ENCODE measurements at places on chromosomes 7 and 10.

GRCh38 chr7:152862856-152863255 lies 103.3 kb downstream of the ACTR3B start:
- no peak overlapping the region for H3K27ac ChIP-seq
- DNase-seq = no peak
- no peaks in the 10 kb centered on the region for H3K4me1 ChIP-seq
- H3K4me3 ChIP-seq = no peak overlapping the region

GRCh38 chr10:88205842-88206446 lies 342.5 kb downstream of the PTEN start:
- H3K4me1 ChIP-seq = peaks cover 2% of the 10 kb centered on the region
- H3K27ac ChIP-seq = no peak overlapping the region
- H3K36me3 ChIP-seq = no peaks in the 10 kb centered on the region
- no peak overlapping the region for H3K4me3 ChIP-seq
- H3K27me3 ChIP-seq = no peaks in the 10 kb centered on the region

DNA sequence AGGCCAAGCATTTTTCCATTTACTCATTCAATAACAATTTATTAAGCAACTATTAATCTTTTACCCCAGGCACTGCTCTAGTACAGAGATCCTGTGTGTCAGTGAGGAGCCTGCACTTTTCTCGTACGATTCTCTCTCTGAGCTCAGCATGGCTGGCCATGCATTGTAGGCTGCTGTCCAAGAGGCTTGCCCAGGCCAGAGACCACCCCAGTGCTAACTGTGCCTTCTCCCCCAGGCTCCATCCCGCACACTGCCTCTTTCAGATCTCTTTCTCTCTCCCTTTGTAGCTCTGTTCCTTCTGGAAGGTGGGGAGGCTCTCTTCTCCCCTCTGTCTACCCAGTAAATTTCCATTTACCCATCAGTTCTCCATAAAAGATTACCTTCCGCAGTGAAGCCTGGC lies 101.0 kb upstream of the IKZF1 start:
- H3K36me3 ChIP-seq = no peaks in the 10 kb centered on the region
- H3K27me3 ChIP-seq = peaks cover 9% of the 10 kb centered on the region
- no peak for DNase-seq

GRCh38 chr7:39410582-39410981 lies 155.6 kb upstream of the YAE1 start:
- H3K4me1 ChIP-seq = peaks cover 11% of the 10 kb centered on the region
- DNase-seq = no peak
- H3K4me3 ChIP-seq = no peak overlapping the region
- no peaks in the 10 kb centered on the region for H3K36me3 ChIP-seq

DNA sequence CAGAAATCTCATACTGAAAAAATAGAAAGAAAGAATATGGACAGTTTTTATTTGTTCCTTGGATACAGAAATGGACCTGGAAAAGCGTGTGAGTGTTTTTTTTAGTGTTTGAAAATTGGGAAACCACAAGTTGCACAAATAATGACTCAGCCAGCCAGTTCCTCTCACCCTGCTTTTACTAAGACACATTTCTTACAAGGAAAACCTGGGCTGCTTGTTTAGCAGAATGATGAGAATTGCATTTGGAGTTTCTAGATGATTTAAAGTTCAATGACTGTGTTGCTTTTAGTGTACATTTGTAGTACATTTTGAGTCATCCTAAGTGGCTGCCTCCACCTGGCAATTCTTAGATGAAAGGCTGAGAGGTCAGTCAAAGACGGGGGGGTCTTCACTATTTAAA lies 218.7 kb downstream of the ABCA13 start:
- H3K4me3 ChIP-seq = no peak overlapping the region
- no peaks in the 10 kb centered on the region for H3K27me3 ChIP-seq
- H3K36me3 ChIP-seq = no peaks in the 10 kb centered on the region
- DNase-seq = no peak
- peaks cover 12% of the 10 kb centered on the region for H3K4me1 ChIP-seq

DNA sequence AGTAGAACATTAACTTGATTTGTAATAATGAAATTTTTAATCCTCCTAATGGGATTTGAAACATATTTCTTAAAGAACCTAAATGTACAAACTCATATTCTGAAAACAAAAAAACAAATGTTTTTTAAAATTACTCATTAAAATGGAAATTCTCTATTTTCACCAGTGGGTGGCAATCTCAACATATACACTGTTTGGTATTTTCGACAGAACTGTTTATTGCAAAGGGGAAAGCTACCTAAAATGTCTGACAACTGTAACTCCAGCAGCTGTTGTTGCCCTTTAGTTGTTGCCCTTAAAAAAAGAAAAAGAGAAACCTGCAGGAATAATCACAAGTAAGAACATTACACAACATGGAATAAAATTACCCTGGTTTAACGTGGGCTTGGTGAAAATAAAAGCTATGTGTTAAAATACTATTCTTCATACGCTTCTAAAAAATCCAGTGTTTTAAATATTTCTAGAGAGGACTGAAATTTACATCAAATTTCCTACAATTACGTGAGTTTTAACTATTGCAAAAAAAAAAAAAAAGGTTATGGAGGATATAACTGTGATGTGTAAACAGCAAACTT lies 54.5 kb downstream of the COL1A2 start:
- H3K36me3 ChIP-seq = no peaks in the 10 kb centered on the region
- no peaks in the 10 kb centered on the region for H3K27me3 ChIP-seq
- no peak for DNase-seq
- no peaks in the 10 kb centered on the region for H3K4me1 ChIP-seq
- H3K27ac ChIP-seq = no peak overlapping the region

Measured in esophagus squamous epithelium (tissue), 5 donors.